Muscle of arm (tissue), 14 donors: ENCODE measurements at places on chromosomes 2 and 18. TPM values are rescaled to one million over a fixed set of nuclear protein-coding genes. Genes with fewer than 3 reads are reported as not detected.

Gene NDUFV2
- polyA plus RNA-seq: 126 TPM

Gene PDE1A
- 9.1 TPM for polyA plus RNA-seq

Gene WDR43
- 21.3 TPM for polyA plus RNA-seq

Gene IL36RN
- polyA plus RNA-seq: not detected
